ENCODE measurements at places on chromosomes 2 and 18.
A peak's percentile ranks its signal among the peaks of the same experiment; 100 is the strongest.

DNA sequence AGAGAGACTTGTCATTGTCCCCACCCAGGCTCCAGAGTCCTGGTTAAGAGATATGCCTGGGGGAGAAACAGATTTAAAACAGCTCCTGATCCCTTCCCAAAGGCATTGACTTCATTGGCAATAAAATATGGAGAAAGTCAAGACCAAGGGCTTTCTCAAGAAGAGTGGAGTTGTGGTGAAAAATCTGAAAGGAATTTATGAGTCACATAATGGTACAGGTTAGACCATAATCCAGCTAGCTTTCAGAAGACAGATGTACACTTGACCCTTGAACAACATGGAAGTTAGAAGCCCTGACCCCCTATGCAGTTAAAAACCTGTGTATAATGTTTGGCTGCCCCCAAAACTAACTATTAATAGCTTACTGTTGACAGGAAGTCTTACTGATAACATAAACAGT is 599.1 kb upstream of the SOX11 start:
- no peak for DNase-seq

- no peak for DNase-seq
Measured at GRCh38 chr2:113112871-113113270, 14.5 kb upstream of the IL1RN start.

DNA sequence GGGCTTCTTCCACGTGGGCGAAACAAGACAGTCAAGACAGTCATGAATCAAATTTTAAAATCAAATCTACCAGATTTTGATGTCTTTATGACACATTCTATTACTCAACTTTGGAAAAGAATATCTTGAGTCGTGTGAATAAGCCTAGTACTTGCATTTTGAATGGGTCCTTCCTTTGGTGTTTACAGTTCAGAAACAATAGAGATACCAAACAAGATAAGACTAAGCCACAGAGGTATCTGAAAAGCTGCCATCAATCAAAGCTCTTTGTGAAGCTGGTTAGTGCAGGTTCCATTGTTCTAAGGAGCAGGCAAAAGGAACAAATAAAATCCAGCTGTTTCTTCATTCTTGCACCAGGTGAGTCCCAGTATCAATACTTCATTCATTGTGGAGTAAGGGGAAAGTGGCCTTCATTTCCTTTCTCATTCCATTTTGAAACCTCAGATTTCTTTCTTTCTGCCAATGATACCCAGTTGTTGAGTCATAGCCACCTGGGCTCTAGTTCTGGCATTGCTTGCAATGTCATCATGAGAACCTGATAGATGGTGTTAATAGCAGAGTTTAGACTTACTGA is 151.7 kb upstream of the L3MBTL4 start:
- peak; percentile 72 for DNase-seq

GRCh38 chr2:165911231-165911630 is 42.3 kb downstream of the TTC21B start:
- no peak for DNase-seq

DNA sequence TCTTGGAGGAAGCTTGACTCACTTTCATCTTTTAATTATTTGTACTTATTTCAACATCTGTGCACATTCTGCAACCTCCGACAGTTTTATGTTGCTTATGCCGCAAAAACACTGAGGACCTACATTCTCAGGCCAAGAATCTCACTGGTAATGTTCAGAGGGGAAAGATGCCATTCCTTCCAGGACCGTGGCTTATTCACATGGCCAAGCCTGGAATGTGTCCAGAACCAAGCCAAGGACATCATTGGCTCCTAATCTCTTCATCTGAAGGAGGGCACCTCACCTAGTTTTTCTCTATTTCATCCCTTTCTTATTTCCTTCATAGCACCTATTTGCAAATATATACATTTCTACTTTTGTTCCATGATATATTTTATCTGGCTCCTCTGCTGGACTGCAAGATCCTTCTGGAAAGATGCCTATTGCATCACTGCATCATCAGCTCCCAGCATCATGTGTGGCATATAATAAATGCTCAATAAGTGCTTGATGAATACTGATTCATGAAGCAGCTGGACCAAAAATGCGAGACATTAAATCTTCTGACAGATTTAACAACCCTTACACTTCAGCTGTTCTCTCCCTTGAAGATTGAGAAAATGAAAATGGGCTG is 377.1 kb downstream of the TNS1 start:
- DNase-seq = no peak

DNA sequence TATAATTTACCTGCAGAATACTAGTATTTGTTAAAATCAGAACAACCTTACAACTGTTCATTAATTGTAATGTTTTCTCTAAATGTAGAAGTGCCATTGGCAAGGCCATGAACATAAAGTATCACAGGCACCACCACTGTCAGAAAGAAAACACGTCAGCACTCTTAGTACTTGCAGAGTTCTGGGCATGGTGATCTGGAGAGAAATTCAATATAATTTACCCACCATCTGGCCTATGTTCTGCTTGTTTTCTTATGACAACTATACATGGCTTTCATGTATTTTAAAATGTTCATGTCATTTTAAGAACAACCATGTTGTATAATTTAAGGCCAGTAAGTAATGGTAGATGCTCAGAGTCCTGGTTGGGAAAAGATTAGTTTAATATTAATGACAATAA is 114.2 kb upstream of the SULT1C3 start:
- DNase-seq = no peak

- peak; percentile 63 for DNase-seq
Measured at GRCh38 chr2:127064642-127065250, 42.2 kb downstream of the BIN1 start.

DNA sequence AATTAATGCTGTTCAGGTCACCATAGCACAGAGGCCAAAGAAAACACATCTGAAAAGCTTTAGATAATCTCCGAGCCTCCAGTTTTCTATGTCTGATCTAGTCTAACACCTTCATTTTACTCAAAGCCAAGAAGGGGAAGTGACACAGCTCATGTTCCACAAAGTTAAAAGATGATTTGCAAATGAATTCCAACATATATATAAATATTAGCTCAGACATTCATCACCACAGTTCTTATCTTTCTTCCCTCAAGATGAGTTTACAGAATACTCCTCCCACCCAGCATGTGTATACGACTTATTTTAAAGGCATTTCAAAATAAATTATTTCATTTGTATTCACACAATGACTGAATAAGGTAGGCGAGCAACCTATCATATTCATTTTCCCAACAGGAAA is 82.4 kb downstream of the AAK1 start:
- DNase-seq = no peak

- no peak for DNase-seq
Measured at GRCh38 chr2:241869087-241869961, at the start of gene RTP5. TSS of gene RTP5 (plus strand) at chr2:241869729. CDS start at chr2:241869757, 28 bp downstream.

DNA sequence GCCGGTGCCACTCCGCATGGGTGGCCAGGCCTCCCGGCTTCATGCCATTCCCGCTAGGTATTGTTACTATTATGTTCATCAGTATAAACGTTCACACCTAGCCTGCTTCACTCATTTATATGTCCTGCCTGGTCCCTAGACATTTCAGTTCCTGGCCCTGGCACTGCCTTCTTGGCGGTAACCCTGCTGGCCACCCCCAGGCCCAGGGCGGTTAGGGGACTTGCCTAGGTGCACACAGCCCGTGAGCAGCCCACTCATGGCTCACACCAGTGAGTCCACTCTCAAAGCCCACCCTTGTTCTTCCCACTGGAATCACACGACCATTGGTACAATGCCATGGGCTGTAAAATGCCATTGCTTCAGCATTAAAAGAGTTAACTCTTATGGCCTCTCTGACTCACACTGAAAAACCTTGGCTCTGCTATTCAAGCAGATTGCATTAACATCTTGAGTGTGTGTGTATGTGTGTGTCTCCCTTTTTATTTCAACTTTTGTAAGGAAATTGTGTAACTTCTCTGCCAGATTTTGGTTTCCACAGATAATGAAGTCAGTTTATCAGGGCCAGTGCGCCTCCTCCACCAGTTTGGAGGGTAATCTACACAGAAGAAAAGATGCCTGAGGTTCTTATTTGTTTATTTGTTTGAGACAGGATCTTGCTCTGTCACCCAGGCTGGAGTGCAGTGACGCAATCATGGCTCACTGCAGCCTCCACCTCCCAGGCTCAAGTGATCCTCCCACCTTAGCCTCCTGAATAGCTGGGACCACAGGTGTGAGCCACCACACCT is 74.2 kb downstream of the RAB31 start:
- DNase-seq = no peak

- DNase-seq = no peak
Measured at GRCh38 chr2:209536363-209536762, 112.5 kb downstream of the MAP2 start.

Data from neural progenitor cell (in vitro differentiated cells).